ENCODE measurements at places on chromosomes 3 and 15. TPM values are rescaled to one million over a fixed set of nuclear protein-coding genes. Genes with fewer than 3 reads are reported as not detected.
A peak's percentile ranks its signal among the peaks of the same experiment; 100 is the strongest.

DNA sequence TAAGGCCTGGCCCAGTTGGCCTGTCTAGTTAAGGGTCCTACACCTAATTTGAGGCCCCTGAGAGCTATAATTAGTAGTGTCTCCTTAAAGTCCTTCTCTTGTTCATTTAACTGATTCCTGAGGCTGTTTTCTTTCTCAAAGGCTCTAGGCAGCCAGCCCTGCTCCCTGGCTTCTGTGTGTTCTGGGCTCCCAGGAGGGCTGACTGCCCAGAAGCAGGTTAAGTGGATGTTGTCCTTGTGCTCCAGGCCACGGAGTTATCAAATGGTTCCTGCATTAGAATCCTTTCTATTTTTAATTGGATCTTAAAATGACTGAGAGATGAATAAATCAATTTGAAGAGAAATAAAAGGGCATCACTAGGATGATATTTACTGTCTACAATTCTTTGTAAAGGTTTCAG, 140.0 kb downstream of the SNRK start:
- no peak for DNase-seq

GRCh38 chr3:41893977-41894376, 67.9 kb downstream of the ULK4 start:
- peak; percentile 82 for DNase-seq

Gene NRROS
- 13.4 TPM for total RNA-seq

GRCh38 chr15:81155375-81156218, 21.5 kb downstream of the CFAP161 start:
- peak; percentile 55 for DNase-seq

DNA sequence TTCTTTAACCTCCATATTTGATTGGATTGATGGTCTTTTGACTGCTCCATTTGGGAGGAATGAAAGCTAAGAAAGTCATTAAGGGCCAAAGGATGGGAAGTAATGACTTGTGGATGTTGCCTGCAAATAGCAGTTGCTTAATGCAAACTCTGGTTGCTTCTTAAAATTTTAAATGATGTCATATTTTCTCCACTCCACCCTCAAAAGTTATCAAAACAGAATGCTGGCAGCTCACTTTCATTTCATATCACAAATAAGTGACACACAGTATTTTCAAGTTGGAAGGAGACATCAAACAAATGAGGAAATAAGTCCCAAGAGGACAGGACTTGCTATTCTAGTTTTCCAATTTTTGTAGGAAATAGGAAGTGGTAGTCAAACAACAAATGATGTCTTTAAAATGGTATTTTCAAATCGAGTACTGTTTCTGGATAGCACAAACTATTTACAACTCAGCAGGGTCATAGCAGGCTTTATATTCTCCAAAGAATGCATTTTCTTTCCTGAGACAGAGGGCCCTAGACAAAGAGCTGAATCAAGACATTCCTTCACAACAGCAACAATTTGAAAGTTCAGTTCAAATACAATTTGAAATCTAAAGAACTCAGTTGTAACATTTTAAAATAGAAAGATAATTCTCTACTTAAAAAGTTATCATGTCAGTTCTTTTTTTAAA, 165.1 kb upstream of the UBE2E1 start:
- no peak for DNase-seq
